SJCRH30 (cell line): ENCODE measurements at places on chromosomes 11 and 22. TPM values are rescaled to one million over a fixed set of nuclear protein-coding genes. Genes with fewer than 3 reads are reported as not detected.

DNA sequence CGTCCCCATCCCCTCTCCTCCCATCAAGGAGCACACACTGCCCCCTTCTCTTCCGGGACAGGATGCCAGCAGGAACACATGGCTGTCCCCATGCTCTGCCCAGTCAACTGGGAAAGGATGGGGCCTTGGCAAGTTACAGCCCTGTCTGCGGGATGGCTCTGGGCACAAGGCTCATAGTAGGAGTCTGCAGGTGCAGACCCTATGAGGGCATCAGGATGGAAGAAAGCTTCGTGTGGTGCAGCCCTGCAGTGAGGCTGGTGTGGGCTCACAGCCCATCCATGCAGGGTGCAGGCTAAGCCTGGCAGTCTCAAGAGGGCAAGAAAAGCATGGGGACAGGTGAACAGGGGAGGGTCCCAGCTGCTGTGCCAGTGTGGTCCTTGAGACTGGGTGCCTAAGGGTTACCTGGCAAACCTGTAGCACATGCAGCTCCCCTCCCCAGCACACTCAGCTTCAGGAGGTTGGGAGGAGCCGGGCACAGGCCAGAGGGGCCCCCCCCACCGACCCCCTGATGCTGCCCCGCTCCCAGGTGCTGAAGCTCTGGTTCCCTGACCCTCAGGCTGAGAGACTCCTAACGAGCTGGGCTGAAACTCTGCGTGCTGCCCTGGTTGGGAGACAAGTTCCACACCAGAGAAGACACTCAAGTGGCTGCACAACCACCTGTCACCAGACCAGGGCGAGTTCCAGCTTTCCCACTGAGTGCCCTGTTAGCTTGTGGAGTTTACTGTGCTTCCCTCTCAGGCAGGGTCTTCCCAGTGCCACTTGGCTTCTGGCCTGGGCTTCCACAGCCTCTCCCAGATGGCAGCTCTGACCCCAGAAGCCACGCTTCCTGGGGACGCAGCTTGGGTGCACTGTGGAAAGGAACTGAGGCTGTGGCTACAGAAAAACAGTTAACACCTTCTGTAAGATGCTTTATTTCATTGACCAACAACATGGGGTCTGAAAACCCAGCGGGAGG, 3.3 kb upstream of the SCARF2 start:
- no peak overlapping the region for H3K27ac ChIP-seq
- no peaks in the 10 kb centered on the region; the same call in 1 of the 2 replicates for H3K4me1 ChIP-seq
- no peaks in the 10 kb centered on the region for H3K27me3 ChIP-seq
- DNase-seq, result no peak

- peaks cover 42% of the 10 kb centered on the region for H3K36me3 ChIP-seq
- DNase-seq, result no peak
Observed at GRCh38 chr22:17733466-17733865, 40.8 kb downstream of the BID start.

DNA sequence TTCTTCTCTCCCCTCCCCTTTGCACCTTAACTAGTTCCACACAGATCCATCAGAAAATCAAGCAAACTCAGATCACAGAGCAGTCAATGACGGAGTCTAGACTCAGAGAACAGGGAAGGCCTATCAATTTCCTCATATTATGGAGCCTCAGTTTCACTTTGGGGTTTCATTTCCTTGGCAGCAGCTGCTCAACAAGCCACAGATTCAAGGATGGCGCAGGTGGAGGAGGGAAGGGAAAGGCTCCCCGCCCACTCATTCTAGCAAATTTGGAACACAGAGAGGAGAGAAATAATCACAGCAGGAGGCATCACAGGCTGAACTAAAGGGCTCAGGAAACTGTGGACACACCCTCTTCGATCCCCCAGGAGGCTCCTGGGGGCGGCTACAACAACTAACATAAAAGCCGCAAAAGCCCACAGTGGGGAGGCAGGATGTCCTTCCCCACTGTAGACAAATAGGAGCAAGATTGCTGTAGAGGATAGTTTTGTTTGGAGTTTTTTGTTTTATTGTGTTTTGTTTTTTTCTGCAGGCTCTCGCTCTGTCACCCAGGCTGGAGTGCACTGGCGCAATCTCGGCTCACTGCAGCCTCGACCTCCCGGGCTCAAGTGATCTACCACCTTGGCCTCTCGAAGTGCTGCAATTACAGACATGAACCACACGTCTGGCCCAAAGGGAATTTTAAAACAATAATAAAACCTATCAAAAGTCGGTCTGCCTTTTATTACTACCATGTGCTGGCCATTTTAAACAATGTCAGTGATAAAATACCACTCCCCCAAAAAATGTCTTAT, 3.4 kb downstream of the PLAAT3 start:
- DNase-seq, result peak; percentile 50
- peak overlapping the region; percentile 15; the same call in 1 of the 2 replicates for H3K4me3 ChIP-seq
- no peak overlapping the region for H3K27ac ChIP-seq
- no peaks in the 10 kb centered on the region for H3K27me3 ChIP-seq
- H3K4me1 ChIP-seq, result peaks cover 13% of the 10 kb centered on the region

Gene OR51E2
- total RNA-seq, result not detected in 2 replicates
